ENCODE measurements at places on chromosomes 1 and 21.

GRCh38 chr1:184462155-184462554 lies 75.3 kb downstream of the C1orf21 start:
- DNase-seq: no peak

DNA sequence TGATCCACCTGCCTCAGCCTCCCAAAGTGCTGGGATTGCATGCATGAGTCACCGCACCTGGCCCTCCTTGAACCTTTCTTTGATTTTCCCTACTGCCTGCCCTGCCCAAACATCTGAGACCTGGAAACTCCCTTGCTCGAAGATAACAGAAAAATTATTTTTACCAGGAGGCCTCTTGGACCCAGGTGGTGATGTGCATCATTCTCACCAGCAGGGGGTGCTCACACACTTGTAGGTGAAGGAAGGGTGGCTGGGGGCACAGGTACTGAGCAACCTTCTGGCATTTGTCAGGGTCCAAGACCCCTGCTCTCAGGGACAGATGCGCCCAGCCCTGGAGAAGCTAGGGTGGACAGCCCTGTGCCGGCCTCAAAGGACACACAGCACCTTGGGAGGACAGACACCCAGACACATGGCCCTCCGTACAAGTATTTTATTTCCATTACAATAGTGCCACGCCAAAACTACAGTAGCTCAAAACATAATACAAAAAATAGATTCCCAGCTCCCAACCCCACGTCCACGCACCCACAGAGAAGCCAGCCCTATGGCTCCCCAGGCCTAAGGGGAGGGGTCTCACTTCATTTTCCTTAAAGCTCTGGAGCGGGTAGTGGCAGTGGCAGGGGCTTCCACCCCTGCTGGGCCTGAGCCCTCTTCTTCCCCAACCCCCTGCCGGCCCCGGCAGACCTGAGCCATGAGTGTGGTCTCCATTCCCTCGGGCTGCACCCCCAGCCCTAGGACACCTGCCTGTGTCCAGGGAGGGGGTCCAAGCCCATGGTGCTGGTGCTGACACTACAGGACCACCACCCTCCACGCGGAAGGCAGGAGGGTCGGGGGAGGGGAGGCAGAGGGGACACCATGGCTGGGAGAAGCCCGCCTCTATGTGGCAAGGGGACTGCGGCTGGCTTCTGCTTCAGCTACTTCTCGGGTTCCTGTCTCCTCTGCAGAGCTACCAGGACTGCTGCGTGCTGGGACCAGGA lies 40.4 kb upstream of the EIF4G3 start:
- DNase-seq: peak; percentile 85

DNA sequence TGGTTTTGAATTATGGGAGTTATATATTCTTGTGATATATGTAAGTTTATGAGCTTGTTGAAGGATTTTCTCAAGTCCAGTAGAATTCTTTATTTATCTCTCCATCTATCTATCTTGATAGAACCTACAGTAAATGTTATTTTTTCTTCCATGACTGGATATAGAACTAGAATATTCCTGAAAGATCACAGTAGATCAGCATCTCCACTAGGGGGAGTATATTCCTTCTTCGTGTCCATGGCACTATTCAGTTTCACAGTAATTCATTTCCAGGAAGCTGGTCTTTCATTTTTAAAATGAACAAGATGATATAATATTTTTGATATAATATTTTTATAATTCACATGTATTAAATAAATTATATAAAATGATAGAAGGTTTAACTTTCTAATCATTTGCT lies 18.8 kb downstream of the TMPRSS15 start:
- DNase-seq: peak; percentile 77

DNA sequence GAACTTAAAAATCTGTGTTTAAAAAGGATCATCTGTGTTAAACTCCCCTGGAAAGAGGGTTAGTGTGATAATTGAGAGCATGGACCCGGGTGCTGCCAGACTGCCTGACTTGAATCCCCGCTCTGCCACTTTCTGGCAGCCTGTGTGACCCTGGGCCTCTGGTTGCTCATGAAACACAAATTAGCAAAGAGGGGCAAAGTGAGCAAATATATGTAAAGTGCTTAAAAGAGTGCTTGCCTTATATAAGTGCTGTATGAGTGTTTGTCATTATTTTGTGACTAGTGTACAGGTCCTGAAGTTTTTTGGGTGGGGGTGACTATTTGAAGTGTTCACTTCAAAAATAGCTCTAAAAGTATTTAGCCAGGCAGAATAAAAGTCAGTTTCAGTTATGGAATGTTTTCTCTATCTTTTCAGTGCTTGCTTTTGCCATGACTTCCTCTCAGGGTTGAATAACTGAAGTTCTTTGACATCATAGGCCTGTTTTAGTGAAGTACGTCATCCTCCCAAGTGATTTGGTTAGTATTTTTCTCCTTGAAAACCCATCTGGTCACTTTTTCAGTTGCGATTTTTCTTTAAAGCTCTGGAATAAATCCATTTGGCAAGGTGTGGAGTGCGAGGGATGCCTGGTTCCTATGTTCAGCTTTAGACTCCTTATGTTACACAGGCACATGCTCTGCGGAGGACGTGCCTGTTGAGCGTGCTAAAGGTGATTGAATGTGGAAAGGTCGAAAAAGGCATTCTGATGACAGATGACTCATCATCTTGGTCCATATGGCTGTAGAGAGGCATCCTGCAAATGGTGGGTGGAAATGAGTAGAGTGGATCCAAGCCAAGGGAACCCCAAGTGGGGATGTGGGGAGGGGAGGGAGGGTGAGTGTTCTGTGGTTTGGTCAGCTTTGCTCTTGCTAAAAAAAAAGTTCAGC lies 47.8 kb downstream of the AK4 start:
- no peak for DNase-seq

GRCh38 chr1:234953655-234954405 lies 174.8 kb downstream of the TOMM20 start:
- DNase-seq: no peak

DNA sequence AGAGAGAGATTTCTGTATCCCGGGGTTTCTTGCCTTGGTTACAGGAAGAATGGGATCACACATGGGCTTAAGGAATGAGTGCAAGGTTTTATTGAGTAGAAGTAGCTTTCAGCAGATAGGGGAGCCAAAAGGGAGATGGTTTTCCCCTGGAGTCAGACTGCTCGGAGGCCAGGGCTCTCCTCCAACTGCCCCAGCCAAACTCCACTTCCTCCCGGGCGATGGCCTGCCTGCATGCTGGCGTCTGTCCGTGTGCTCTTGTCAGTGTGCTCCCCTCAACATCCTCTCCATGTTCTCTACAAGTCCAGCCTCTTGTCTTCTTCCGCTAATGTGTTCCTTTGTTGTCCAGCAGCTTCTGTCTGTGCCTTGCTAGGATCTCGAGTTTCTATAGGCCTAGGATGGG lies 421.3 kb upstream of the ADGRL2 start:
- no peak for DNase-seq

DNA sequence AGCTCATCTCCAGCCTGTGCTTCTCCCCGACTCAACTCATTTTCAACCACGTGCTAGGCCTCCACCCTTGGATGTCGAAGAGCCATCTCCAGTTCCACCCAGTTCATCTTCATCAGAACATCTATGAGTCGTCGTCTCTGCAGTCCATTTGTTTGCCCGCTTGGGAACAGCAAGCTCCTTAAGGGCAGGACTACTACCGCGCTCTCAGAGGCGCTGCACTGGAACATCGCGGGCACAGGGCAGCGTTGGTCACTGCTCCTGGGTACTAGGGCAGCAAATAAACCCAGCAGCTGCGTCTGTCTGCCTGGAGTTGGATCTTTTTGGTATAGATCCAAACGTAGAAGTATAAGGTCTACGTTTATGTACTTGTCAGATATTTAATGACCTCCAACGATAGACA lies 478 bp upstream of the PRDM2 start:
- DNase-seq: peak; percentile 35

DNA sequence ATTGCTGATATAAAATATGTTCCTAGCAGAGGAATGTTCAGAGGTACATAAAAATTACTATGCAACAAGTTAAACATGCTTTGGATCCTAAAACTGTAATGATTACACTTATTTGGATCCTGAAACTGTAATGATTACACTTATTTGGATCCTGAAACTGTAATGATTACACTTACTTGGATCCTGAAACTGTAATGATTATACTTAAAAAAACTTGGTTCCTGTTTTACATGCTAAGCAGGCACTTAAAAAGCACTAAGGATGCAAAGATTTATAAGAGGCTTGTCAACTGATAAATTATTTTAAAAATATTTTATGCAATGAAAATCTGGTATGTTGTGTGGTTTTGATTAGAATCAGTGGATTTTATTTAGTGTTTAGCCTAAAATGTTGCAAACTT lies 47.7 kb downstream of the ZNHIT6 start:
- no peak for DNase-seq

- peak; percentile 43 for DNase-seq
Measured at GRCh38 chr1:99963041-99963795, 6.6 kb upstream of the SLC35A3 start.

DNA sequence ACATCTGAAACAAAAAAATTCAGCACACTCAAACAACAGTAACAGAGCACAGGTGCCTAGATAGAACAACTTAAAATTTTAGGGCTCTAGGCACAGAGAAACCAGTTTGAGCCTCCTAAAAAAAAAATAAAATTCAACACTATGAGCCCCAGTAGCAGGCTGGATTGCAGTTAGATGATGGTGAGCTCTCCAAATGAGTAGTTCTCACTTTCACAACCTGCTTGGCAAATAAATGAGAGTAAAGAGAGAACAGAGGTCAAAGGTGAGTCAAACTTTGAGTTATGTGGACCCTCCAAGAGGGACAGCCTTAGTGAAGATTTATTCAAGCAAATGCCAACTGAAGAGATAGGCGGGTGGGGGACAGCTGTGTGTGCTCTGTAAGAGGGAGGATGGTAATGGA lies 3.6 kb downstream of the BEND5 start:
- DNase-seq: no peak

GRCh38 chr21:14773777-14774345 lies 227.7 kb upstream of the SAMSN1 start:
- DNase-seq: peak; percentile 74

DNA sequence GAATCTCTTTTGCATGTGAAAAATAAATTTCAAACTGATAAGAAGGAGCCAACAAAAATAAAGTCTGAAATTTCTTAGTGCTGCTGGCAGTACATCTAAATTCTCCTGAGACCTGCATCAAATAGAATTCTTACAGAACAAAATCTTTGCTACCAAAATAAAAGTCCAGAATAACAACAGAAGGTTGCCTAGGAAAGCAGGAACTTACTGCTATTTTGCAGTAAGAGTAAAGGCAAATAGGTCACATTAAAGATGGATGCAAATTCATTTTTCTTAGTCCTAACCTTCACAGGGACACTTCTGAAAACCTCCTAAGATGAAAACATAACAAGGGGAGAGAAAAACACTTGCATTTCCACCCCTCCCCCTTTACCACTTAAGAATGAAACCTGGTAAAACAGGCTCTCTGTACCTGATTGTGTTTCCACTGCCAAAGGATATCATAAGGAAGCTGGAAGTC lies 59.0 kb downstream of the RUSC1 start:
- DNase-seq: peak; percentile 9

DNA sequence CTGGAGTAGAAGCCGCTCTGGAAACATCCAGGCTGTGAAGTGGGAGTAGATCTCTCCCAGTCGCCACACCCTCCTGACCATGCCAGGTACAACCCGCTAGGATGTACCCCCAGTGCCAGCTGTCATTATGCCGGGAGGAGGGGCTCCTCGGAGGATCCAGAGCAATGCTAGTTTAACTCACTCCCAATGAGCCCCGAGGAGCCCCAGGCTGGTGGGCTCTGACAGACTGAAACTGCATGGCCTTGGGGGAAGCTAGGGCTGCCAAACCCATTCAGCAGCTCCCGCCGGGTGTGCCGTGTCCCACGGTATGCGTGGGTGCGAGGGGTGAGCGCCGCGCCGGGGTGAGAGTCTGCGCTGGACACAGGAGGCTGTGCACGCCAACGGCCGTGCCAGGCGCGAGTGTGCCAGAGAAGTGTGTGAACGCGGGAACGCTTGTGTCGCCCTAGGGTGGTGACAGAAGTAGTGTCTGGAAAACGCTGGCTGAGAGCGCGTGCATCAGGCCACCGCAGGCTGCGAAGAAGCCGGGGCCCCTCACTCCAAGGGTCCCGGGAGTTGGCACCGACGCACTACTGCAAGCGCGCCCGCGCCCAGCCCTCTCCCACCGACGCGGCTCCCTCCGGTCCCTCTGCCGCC lies 177.1 kb upstream of the EDN2 start:
- peak; percentile 18 for DNase-seq

GRCh38 chr1:179709841-179710329 lies 33.2 kb upstream of the FAM163A start:
- DNase-seq: no peak

DNA sequence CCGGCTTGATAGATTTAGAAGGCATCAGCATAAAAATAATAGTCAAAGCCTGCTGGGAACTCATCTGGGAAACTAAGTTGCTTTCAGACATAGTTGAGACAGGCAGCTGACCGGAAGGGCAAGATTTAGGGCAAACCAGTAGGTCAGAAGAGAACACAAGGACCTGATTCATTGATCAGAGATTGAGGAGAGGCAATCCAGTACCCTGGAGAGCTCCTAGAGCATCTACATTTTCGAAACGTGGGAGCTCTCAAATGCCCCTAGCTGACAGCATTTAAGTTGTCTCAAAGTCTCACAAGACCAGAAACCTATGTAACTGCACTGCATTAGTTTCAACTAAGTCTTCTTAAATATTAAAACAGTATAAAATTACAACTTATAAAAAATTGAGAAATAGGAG lies 22.9 kb upstream of the MTF2 start:
- DNase-seq: peak; percentile 74

GRCh38 chr1:27392778-27393635 lies 585 bp downstream of the GPR3 start:
- no peak for DNase-seq

GRCh38 chr1:22484706-22485345 lies 33.2 kb downstream of the ZBTB40 start:
- DNase-seq: peak; percentile 55

- no peak for DNase-seq
Measured at GRCh38 chr1:158355773-158356285, 2.1 kb downstream of the CD1E start.

DNA sequence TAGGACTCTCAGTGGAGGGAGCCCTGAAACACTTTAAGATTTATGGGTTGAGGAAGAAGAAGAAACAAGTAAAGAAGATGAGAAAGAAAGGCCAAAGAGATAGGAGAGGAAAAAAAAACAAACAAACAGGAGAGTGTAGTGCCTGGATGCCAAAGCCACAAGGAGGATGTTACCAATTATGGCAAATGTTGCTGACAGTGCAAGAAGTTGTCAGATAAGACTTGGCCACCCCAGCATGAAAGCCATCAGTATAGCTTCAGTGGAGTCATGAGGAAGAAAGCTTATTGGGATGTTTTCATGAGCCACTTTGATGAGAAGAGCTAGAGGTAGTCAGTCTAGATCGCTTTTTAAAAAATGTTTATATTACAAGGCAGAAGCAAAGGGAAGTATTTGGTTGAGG lies 380.2 kb upstream of the ADGRL4 start:
- DNase-seq: no peak

Data from hematopoietic multipotent progenitor cell treated with erythropoietin and hydrocortisone succinate and interleukin-3 and kit ligand, for 6 days (in vitro differentiated cells).